GM18507 (cell line): ENCODE measurements at places on chromosomes 2 and 18.

GRCh38 chr18:41917181-41917580 is 37.9 kb upstream of the PIK3C3 start:
- DNase-seq, result no peak

- DNase-seq, result no peak
Measured at GRCh38 chr2:8441986-8442385, 239.9 kb upstream of the ID2 start.

- no peak for DNase-seq
Measured at GRCh38 chr2:75565472-75566462, 5.0 kb upstream of the EVA1A start.

DNA sequence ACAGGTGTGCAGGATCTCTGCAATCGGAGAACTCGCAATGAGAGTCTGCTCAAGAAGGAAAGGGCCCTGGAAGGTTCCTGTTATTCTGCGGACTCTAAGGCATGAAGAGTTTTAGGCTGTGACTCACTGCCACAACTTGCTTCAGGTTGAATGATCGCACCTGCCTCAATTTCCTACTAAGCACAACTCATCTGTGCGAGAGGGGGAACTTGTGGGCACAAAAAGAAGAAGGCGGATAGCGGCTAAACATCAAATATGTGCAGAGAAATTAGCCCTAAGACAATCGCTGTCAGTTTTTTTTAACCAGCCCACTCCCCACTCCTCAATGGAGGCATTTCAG is 14.0 kb upstream of the CREG2 start:
- no peak for DNase-seq

GRCh38 chr2:55107436-55107835 is 57.2 kb upstream of the RTN4 start:
- DNase-seq, result no peak

DNA sequence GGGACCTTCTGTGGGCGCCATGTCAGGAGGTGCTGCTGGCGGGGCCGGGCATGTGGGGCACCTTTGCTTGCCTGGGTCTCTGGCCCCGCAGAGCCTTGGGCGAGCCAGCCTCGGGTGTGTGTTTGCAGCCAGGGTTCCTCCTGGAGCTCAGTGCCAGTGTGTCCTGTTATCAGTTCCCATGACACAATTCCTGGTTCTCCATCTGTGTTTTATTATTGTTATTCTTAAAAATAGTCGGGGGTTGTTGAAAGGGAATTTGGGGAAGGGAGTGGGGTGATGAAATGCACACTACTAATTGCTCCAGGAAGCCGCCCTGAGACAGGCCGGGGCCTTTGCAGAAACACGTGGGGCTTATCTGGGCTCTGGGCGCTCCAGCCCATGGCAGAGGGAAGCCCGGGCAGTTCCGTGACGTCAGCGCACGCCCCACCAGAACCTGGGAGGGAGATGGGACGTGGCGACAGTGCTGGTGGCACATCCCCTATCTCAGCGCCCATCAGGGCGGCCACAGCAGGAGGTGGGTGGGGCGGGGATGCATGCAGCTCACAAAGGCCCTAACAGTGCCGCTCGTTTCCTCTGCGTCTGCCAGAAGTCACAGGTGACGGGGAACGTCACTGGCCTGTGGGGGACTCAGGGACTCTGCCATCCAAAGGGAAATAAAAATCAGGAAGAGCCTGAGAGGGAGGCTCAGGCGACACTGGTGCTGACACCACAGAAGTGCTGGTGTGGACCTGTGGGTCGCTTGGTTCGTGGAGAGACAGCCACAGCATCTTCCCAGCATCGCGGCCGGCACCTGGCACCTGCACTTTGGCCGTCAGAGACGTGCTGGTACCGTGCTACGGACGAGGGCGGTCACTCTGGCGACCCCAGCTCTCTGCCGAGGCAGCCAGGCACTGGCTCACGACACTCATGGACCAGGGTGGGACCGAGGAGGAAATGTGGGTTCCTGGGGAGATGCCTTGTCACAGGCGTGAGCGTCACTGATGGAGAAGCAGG is 131.0 kb downstream of the NFATC1 start:
- DNase-seq, result no peak

DNA sequence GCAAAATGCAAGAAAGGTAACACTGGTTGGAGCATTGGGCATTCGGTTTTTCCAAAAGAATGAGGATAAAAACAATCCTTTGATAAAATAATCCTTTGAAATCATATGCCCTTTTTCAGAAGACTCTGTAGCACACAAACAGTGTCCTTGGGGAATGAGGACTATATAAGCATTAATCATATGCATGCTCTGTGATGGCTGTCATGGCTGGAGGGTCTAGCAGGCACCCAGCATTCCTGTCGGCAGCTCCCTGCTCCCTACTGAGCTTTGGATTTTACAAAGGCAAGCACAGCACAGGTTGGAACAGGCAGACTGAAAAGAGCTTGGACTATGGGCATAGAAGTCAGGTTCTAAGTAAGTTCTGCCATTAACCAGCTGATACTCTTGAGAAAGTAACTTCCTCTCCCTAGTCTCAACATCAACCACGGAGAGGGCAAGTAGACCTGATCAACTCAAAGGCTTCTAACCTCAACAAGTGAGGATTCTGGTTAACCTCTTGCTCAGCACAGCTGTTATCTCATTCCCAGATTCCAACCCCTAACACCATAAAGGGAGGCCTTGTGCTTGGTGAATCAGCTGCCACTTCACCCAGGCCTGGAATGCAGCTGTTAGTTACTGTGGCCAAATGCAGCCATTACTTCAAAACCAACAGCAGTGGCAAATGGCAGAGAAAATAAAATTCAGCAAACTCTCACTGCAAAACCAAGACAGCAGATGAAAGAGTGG is 29.5 kb downstream of the GALNT14 start:
- DNase-seq, result no peak

DNA sequence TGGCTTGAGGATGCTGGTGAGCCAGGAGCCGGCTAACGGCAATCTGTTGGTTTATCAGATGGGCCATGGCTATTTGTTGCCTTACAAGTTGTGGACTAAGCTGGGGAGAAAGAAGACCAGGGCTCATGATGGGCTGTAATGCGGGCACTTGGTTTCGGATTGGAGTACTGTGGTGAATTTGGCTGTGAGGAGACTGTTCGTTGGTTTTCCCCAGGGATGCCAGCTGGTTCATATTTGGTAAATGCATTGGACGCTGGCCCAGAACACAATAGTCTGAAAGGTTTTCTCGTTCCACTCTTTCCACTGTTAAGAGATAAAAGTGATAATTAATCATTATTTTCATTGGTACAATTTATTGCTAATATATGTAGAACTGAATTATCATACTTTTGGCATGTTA is 108.9 kb downstream of the SATB2 start:
- no peak for DNase-seq

DNA sequence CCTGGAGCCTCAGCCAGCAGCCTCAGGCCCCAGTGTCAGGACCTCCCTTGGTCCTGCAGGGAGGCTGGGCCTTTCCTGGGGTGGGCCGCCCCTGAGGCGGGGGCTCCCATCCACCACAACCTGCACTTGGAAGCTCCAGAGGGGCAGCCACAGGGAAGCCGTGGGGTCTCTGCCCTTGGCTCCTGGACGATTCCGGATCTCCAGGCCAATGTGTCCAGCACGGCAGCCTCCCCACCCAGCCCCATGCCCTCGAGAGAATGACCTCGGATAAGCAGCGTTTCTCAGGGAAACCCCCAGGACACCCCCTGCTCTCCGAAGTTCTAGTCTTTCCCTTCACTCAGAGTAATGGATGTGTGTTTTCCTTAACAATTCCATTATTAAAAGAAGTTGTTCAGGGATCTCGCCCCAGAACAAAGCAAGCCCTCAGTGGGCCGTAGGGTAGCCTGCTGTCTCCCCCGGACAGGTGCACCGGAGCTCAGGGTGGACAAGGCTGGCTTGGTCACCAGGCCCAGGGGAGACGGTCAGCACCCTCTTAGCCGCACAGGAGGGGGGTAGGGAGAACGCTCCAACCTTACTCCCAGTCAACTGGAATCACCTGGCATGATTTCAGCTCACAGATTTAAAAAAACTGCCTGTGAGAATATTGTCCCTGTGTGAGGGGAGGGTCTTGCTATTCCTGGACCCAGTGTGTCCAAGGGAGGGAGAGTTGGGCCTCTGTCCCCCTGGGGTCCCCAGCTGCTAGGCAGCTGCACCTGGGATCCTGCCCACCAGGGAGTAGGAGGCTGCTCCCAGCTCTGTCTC is 72.2 kb upstream of the OTOS start:
- DNase-seq, result no peak

DNA sequence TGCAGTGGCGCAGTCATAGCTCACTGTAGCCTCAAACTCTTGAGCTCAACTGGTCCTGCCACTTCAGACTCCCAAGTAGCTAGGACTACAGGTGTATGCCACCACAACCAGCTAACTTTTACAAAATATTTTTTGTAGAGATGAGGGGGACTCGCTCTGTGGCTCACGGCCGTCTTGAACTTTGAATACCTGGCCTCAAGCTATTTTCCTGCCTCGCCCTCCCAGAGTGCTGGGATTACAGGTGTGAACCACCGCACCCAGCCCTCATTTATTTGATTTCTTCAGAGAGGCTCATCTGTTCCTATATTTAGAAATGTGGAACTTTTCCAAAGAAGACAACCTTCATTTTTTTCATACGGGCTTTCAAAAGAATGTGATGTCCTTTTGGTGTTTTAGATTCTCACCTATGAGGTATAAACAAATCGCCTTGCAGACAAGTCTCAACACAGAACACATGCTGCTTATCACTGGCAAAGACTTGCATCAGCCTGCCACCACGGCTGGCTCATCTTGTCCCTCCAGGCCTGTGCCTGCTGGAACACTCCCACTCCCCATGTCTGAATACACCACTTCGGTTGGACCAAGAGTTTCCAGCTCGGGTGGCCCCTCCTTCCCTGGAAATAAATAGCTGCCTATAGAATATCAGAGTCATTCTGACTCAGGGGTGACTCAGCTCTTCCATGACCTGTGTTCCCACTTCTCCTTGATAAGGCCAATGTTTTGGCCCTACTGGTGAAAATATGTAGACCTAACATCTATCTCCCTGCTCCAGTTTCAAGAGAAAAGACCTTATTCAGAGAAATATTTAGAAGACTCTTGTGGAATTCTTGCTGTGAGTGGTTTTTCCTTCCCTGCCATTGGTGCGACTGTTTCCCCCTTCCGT is 202.6 kb downstream of the TGIF1 start:
- no peak for DNase-seq

GRCh38 chr2:239000089-239000488 is 152.2 kb downstream of the TWIST2 start:
- DNase-seq, result no peak

DNA sequence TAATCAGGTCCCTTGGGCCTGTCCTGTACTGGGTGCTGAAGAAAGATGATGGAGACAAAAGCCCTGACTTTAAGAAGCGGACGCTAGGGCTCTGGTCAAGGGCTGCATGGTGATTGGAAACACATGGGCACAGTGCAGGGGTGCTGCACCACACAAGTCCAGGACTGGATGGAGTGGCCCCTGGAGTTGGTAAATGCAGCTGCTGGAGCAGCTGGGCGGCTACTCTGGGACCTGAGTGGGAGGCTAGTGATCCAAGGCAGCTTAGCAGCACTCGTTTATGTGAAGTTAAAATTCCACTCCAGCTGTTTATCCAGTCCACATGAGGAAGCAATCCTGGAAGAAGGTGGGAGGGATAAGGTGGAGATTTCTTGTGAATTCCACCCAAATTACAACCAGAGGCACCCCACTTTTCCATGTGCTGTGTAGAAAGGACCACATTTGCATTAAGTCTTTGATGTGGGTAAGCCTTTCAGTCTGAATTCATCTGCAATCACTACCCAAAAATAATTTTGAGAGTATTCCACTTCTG is 24.9 kb downstream of the MERTK start:
- DNase-seq, result no peak

- DNase-seq, result no peak
Measured at GRCh38 chr2:233428438-233428837, 74.1 kb downstream of the DGKD start.

DNA sequence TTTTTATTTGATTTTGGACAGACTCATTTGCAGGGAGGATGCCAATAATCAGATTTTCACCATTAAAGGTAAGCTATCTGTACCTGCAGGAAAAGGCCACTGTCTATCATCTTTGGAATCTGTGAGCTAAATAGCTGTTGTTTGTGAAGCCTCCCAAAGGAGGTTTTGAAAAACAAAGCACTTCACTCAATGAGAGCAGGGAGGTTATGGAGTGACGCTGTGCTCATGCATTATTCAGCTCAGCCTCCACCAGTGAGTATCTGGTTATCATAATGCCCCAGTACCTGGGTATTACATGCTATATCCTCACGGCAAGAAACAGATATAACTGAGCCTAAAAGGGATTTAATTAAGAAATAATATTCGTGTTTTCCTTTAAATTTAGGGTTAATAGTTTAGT is 189.6 kb upstream of the PIK3C3 start:
- DNase-seq, result no peak

DNA sequence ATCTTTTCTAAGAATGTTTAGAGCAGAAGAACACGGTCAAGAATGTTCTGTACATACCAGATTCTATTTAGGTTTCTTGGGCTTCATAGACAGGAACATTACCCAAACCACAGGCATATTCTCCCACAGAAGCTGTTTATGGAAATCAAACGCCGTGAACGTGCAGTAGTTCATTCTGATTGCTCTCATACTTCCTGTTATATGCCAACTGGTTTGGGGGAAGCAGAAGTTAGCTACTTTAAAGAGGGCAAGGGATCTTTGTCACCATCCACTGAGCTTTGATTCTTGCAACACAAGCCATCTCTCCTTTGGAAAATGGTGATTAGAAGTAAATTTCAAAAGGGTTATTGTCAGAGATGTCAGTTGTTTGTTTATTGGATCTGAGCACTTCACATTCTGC is 182.2 kb upstream of the NRP2 start:
- no peak for DNase-seq

DNA sequence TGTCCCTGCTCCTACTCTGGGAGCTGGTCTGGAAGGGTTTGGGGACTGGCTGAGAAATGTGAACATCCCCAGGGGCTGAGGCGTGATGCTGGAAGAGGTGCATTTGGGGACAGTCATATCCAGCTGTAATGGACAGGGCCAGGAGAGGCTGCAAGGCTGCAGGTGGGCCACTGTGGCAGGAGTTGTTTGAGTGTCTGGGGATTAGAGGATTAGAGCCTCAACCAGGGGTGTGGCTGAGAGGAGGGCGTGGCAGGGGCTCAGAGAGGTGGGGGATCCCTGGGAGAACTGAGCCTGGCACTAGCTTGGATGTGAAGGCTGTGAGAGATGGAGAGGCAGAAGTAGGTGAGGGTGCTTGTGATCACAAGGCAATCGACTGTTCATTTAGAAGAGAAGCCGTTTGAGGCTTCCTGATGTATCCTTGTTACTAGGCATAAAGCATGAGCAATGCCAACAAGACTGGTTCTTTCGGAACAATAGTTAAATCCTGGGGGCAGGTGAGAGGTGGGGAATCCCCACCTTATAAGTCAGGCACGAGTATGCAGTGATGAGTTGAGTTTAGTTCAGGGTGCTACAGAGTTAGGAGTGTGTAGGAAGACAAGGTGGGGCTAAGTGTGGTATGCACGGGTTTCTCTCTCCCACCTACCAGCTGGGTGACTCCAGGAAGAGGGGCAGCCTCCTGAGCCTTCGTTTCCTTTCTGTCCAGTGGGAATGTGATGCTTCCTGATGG is 31.9 kb downstream of the SH3RF3 start:
- DNase-seq, result no peak

DNA sequence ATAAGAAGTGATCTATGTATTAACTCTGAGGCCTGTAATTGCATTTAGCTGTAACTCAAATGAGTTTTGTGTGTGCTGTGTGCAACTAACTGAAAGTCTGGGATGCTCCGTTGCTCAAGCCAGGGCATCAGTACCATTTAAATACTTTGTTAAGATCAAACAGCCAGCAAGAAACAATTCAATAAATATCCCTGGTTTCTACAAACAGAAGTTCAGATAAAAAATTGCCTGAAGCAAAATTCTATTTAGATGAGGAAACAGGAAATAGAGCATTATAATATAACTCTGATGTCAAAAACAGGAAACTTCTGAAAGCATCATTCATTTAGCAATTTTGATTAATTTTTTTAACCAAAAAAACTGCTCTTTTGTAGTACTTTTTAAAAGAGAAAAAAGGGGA is 18.9 kb upstream of the SLC38A11 start:
- no peak for DNase-seq
